Kidney (tissue), 22 donors: ENCODE measurements at places on chromosomes 5 and 9. TPM values are rescaled to one million over a fixed set of nuclear protein-coding genes. Genes with fewer than 3 reads are reported as not detected.
A peak's percentile ranks its signal among the peaks of the same experiment; 100 is the strongest.

- no peak for DNase-seq
Measured at GRCh38 chr9:96150324-96151227, 151.4 kb downstream of the HSD17B3 start.

DNA sequence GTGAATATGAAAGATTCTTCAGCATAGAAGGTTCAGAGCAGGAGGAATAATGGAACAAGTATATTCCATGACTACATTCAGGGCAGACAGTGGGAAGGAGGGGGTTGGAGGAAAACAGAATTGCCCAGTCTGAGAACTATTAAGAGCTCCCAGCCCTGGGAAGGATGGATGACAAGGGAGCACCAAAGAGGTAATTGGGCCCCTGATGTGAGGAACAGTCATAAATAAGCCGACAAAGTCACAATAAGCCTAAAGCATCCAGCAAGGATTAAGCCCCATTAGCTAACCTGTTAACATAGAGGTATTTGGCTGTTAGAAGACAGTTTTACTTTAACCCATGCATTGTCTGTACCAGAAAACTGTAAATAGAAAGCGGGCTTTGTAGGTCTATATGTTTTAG is 348.7 kb upstream of the SEMA6A start:
- DNase-seq: no peak

GRCh38 chr5:71757590-71758543 is 38.8 kb downstream of the CARTPT start:
- DNase-seq: peak; percentile 68

DNA sequence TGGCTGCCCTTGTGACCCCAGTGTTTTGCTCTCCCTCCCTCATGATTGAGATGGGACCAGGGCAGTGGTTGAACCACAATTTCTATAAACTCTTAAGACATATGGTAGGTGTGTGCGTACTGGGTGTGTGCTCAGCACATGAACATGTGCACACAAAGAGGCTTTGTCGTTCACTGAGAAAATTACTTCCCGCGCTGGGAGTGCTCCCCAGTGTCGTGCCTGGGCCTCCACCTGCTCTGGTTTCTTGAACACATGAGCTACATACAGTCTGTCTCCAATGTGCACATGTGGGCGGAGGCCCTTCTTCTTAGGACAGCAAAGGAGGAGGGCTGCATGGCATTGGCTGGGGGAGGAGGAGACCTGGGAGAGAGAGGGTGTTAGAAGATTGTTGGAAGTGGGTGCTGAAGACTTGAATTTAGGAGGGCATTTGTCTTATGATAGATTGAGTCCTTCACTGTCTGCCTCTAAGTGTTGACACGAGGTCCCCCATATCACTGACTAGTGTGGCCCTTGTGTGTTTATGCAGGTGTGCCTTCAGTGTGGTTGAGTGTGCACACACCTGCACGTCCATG is 170.0 kb downstream of the CACNA1B start:
- no peak for DNase-seq

DNA sequence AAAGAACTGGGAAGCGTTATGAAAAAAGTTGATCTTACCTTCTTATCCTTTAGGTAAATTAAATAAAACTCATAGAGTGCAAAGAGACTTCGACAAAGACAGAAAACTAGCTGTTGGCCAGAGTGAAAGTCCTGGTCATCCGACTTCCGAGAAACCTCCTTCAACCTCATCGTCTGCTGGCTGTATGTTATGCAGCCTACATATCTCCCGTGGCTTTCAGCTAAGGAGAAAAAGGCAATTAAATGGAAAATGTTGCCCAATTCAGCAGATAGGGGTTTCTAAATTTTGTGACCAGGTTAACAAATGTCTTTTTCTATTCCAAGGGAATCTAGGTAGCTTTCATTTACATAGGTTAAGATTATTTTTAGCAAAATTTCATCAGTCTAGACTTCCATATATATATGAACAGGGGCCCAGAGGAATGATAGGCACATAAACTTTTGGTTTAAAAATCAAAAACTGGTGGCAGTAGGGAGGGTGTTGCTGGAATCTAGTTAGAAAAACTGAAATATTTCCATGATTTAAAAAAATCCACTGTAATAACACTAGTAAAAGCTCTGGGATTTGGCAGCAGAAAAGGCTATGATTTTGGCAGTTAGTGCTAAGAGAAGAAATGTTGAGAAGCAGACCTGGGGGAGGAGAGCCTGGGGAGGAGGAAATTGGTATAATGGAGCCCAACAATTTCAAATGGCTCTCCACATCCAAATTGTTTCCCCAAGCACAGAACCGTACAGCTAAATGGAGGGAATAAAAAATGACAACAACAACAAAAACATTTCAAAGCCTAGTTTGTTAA is 32.1 kb downstream of the RAI14 start:
- no peak for DNase-seq

DNA sequence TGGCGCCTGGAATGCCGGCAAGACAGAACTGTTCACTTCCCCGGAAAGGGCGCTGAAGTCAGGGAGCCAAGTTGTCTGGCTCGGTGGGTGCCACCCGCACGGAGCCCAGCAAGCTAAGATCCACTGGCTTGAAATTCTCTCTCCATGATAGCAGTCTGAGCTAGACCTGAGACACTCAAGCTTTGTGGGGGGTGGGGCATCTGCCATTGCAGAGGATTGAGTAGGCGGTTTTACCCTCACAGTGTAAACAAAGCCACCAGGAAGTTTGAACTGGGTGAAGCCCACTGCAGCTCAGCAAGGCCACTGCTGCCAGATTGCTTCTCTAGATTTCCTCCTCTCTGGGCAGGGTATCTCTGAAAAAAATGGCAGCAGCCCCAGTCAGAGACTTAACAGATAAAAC is 277.4 kb downstream of the SLCO4C1 start:
- no peak for DNase-seq

DNA sequence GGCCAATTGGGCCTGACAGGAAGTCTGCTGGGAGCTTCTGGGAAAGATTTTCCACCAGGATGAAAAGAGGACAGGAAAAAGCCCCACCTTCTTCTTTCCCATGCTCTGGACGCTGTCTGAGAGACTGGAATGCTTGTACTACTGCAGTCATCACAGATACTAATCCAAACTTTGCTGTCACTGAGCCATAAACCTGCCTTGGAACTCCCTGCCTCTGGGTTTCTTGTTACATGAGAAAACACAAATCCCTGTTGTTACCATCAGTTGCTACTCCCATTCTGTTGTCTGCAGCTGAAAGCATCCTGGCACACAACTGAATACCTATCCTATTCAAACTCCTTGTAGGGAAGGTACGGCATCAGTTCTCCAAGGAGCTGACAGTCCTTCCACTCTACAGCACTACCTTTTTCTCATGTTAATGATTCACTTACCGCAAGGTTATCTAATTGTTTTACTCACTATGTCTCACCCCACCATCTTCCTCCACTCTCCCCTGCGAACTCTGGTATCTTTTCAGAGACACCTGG is 167.5 kb downstream of the CDK5RAP2 start:
- DNase-seq: no peak

- no peak for DNase-seq
Measured at GRCh38 chr5:32625547-32625946, 40.2 kb downstream of the SUB1 start.

DNA sequence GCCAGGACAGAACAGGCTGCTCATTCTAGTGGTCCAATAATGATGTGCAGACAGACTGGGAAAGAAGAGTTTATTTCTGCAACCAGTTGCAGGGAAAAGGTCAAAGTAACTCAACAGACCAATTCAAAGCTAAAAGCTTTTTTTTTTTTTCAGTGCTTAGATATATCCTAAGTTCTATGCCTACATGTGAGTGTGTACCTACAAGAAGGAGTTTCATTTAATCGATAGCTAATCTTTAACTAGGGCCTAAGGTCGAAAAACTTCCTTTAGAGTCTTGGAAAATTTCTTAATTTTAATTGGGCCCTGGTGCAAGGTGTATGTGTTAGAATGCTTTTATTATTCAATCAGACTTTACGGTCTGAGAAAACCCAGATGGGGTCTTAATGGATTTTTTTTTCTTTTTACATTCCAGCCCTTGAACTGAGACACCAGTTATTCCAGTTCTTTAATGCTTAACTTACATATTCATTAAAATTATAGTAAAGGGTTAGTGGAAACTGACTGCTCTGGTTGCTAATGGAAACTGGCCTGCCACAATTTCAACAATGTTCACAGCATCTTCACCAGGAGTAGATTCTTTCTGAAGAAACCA is 365.3 kb downstream of the MTRR start:
- DNase-seq: no peak

- DNase-seq: no peak
Measured at GRCh38 chr5:154298065-154298464, 107.5 kb downstream of the GALNT10 start.

GRCh38 chr9:34995670-34996060 is 6.1 kb downstream of the DNAJB5 start:
- DNase-seq: no peak

DNA sequence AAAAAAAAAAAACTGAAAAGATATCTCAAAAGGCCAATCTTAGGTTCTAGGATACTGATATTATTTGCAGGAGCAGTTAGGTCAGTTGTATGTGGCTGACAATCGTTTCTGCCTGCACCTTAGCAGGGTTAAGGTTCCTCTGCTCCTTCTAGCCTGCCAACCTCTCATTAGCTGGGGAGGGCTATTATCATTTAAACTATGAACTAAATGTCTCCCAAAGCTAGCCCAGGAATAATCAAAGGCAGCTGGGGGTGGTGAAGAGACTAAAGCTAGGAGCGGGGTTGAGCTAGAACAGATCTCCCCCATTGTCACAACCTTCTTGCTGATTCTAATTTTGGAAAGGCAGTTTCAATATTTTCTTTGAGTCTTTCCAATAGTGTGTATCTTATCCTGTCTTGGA is 99.9 kb downstream of the ICE1 start:
- DNase-seq: no peak

DNA sequence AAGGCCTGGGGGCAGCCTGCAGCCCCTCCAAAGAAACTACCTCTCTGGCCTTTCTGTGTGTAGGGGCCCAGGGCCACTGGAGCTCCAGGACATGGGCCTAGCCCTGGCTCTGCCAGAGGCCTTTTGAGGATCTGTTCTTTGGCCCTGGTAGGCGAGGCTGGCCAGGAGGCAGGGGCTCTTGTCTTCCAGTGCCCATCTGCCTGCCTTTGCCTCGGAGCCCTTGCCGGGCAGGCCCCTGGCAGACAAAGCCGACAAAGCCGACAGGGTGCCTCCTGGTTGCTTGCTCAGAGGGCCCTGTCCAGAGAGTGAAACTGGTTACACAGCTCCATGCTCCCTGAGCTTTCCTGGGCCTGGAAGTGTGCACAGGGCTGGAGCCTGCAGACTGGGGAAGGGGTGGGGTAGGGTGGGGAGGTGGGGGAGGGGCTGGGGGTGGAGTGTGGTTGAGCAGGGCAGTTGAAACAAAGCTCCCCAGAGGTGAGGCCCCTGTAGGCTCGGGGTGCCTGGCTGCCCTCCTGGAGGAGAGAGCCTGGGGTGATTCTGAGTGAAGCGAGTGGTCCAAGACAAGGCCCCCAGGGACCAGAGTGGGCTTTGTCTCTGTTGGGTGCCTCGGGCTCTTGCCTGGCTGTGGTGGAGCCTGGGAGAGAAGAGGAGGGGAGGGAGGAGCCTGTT is 29.3 kb downstream of the PTPA start:
- DNase-seq: no peak

GRCh38 chr9:7342736-7343135 is 456.8 kb downstream of the DMAC1 start:
- no peak for DNase-seq

DNA sequence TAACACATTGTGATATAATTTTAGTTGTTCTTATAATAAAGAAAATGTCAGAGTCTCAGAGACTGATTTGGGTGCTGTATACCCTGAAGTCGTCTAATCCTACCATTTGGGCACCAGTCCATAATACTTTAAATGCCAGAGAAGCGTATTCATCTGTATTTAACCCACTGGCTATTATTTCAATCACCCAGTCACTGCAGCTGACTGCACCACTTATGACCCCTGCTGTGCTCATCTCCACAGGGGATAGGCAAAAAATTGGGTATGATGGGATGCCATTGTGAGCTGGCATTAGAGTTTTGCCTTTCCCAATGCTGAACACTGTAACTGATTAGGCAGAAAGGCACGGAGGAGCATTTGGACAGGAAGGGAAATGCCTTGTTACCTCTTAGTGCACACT is 599.7 kb downstream of the CAAP1 start:
- DNase-seq: no peak

- DNase-seq: no peak
Measured at GRCh38 chr9:27347889-27348288, 50.9 kb upstream of the EQTN start.

GRCh38 chr5:135030956-135031812 is 2.8 kb downstream of the PITX1 start:
- DNase-seq: peak; percentile 38

GRCh38 chr9:120891245-120891883 is 14.4 kb upstream of the PHF19 start:
- no peak for DNase-seq

DNA sequence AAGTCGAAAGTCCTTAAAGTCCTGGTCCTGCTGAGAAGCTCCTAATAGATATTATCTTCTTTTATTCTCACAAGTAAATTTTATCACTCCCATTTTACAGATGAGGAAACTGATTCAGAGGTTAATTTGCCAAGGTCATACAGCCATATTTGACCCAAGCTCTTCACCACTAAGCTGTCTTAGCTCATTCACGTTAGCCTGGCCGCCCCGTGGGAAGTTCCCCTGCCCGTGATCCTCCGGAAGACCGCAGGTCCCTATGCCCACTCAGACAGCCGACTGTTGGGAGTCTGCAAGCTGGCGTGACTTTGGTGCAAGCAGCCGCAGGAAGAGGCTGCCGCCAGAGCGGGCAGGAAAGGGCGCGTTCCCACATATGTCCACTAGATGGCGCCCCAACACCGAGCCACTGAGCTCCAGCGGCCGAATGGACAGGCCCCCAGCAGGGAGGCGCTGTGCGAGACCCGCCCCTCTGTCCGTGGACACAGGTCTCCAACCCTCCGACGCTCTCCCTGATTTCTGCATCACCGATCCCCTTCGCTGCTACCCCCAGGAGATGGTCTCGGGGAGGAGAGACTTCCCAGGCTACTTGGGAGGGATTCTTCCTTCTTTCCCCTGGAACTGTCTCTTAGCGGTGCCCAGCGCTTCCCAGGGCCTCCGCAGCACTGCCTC is 10.0 kb upstream of the ARAP3 start:
- peak; percentile 92 for DNase-seq

DNA sequence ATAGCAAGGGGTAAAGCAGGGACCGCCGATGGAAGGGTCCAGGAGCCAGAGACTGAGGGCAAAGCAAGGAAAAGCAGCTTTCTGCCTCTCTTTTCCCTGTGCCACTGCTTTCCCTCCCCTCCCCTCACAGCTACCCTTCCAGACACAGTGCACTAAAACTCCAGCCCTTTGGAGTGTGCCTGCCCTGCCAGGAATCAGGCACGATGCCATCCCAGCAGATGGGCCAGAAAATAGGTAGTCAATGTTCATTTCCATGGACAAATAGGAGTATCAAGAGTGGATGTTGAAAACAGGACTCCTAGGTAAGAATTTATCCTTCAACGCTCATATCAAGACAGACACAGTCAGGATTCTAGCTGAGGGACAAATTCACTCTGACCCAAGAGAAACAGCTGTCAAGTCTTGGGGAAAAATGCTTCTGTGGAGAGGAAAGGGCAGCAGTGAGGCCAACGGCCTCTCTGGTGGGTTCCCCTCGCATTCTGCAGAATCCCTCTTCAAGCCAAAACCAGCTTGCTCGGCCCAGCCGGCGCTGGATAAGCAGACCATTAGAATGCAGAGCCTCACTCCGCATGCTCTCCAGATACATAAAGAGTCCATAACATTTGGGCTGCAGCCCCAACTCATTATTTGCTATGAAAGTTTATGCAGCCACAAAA is 138.0 kb downstream of the CAAP1 start:
- no peak for DNase-seq

The CEL gene
- total RNA-seq: 1.0 TPM

The NMUR2 gene
- total RNA-seq: not detected

The ALDH1B1 gene
- total RNA-seq: 37.7 TPM

The BNC2 gene
- total RNA-seq: 37.9 TPM

The RANBP3L gene
- total RNA-seq: 7.1 TPM

The NR5A1 gene
- not detected for total RNA-seq

The CNTRL gene
- total RNA-seq: 17.7 TPM

The OR1J4 gene
- total RNA-seq: not detected
